Fibroblast of skin of right quadriceps (primary cell): ENCODE measurements at places on chromosomes 13 and 19.

- no peak for DNase-seq
These were observed 15.0 kb downstream of the EPS15L1 start for GRCh38 chr19:16456652-16457194.

- DNase-seq = no peak
These were observed 50.4 kb upstream of the CYSLTR2 start for GRCh38 chr13:48603375-48603774.

DNA sequence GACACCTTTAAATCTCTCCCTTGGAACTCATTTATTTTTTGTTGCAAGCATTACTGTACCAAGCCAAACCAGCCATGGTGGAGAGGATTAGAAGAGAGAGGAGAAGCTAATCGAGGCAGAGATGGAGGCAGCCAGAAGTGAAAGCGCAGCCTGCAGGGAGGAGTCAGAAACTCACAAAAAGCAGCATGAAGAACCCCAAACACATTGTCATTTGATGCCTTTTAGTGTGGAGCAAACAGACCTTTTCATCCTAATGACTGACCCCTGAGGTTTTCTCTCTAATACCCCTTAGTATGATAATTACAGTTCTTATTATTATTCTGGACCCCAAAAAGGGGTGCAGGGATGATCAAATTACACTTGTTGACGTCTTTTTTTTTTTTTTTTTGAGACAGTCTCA is 62.5 kb downstream of the TNFRSF19 start:
- no peak for DNase-seq

GRCh38 chr19:7610491-7611240 is 15.0 kb downstream of the CAMSAP3 start:
- DNase-seq = no peak

DNA sequence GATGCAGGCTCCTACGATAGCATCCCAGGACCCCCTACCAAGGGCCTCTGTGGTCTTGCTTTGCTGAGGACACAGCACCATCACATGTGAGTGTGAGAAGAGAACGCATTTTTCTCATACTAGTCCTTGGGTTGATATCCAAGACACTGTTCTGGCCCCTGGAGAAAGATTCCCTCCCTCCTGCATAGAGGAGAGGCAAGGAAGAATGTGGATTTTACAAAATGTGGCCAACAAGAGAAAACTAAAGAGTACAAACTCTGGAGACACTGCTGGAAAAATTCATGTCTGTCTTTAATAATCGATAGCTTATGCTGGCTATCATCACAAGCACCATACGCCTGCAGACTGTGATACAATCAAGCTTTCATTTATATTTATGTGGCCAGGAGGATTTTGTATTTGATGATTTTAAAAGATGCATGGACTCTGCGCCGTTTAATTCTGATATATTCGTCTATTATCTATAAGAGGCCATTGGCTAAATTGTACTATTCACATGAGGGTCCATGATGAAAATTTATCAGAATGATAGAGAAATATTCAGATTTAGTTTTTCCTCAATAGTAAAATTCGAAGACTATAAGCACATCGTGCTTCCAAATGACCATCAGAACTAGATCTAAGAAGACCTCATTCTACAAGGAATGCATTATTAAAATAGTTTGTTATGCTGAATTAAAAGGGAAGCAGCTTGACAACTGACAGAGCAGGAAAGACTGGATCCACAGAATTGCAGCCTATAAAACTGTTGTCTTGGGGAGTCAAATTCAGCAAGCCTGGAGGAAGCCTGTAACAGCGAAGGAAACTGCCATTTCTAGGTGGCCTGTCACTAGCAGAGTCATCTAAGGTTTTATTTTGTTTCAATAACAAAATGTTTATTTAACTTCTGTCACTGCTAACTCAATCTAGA is 578.7 kb downstream of the DIAPH3 start:
- DNase-seq = no peak

DNA sequence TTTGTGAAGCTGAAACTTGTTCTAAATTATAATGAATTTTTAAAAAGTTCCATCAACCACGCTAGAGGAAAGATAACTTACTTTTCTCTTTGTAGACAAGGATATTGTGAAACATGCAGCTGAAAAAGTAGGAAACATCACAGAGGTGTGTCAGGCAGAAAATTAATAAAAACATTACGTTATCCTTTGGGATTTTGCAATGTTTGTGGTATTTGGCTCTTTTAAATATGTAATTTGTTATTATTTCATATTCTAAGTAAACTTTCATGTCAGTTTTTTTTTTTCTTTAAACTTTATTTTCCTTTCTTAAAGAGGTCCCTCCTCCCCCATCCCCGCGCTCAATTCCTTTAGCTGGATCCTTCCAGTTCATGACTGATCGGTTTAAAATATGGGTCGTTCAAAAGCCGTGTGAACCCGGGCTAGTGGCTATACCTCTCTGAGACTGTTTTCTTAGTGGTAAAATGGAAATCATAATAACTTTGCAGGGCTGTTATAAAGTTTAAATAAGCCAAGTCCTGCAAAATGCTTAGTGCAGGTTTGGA is 740 bp upstream of the CCDC61 start:
- no peak for DNase-seq

DNA sequence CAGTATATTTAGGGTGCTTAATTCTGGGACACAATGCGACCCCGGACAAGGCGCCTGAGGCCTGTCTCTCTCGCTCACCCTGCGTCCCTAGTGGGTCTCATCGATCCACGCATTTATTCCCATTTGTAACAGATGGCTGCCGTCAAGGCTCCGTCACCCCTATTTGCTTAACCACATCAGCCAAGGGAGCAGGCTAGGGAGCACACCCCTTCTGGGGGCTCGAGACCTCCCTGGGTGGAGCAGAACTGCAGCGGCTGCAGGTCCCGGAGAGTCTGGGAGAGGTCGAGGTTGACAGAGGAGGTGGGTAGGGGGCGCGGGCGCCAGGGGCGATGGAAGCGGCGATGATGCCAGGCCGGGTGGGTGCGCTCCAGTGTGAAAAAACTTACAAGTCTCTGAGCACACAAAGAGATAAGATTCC is 507 bp downstream of the ALG5 start:
- DNase-seq = no peak

DNA sequence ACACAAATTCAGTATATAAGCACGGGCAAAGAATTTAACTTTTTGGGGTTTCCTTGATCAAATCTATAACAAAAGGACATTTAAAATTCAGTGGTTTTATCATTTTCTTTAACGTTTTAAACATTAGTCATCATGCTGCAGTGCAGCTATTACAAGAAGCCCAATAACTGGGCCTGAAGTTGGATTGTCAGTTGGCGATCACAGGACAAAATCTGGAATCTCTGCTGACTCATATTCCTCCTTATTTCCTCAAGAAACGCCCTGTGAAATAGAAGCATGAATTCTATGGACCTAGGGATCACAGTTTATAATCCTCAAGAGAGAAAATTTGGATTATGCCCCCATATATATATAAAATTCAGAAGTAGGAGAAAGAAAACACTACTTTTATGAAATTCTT is 971.6 kb upstream of the MIR17HG start:
- peak; percentile 3 for DNase-seq

- peak; percentile 69 for DNase-seq
These were observed 549.4 kb upstream of the SLITRK1 start for GRCh38 chr13:84431646-84432045.

DNA sequence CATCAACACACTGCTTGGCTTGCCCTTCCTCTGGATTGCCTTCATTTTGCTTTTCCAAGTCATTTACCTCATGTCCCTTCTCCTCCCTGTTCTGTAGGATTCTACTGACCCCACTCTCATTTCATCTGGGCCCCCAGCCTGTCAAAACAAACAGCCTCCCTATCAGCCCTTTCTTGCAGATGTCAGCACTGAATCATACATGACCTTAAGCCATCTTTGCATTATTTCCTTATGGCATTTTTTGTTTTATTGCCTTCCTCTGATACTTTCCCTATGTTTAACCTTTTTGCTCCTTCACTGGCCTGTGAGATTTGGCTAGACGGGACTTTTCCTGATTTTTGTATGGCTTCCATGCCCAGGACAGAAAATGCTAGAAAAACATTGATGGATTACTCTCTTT is 8.7 kb downstream of the LRCH1 start:
- DNase-seq = no peak

DNA sequence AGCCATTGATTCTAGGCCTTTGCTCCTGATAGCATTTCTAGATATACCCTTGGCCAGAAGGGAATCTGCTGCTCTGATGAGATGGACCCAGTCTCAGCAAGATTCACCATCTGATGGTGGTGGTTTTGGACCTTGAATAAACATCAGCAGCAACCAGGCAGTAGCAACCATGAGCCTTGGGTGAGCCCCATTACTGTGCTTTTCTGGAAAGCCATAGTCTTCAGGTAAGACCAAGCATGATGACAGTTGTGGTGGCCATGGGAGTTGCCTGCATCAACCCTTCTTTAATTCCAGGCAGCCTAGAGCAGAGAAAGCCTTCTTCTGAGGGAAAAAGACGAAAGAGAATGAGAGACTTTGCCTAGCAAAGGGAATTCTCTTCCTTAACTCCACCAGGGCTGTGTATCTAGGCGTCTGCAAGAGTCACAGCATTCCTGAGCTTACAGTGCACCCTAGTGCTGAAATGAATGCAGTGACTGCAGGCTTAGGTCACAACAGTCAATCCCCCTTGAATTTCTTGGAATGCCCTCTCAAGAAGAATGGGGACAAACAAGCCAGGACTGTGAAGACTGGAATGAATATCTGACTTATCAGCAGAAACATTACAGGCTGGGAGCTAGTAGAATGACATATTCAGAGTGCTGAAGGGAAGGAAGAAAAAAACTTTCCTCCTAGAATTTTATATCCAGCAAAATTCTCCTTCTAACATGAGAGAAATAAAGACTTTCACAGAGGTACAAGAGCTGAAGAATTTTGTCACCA is 942.4 kb upstream of the PCDH20 start:
- peak; percentile 42 for DNase-seq

DNA sequence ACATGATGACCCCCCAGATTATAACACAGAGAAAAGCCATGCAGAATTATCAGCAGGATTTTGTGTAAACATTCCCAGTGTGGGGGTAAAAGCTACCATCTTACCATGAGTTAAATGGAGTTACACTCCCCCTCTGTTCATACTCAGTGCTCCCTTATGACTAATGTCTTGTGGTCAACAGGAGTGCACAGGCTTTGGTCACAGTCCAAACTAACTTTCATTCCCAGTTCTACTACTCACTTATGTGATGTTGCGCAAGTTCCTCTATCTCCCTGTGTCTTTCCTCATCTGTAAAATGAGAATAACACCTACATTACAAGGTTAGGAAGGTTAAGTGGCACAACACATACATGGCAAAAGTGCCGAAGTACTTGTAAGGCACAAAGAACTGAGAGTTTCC is 277.9 kb downstream of the RBM26 start:
- peak; percentile 21 for DNase-seq

DNA sequence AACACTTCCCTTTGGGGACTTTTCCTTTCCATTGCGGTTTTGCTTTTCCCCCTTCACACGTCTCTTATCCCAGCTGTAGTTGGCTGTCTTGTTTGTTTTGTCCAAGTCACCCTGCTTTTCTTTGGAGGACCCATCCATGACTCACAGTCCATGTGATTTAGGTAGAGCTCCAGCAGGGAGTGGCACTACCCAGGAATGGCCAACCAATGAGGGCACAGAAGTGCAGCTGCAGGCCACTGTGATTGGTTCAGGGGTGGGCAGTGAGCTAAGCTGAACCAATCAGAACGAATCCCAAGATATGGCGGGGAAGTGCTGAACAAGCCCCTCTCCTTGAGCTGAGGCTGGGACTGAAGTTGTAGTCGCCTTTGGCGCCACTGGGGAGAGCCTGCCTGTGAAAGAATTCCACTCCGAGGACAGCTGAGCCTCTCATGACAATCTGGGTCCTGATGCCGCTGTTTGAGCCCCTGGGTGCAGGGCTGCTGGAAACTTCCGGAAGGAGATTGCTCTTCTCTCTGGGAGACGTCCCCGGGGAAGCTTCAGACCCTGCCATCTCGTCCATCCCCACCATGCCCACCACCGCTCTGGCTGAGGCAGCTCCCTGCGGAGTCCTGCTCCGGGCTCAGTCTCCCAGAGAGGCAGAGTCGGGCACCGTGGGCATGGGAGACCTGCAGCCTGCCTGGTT is 62.9 kb upstream of the URI1 start:
- peak; percentile 27 for DNase-seq

- DNase-seq = no peak
These were observed 57.5 kb downstream of the RAB20 start for GRCh38 chr13:110503979-110504499.

DNA sequence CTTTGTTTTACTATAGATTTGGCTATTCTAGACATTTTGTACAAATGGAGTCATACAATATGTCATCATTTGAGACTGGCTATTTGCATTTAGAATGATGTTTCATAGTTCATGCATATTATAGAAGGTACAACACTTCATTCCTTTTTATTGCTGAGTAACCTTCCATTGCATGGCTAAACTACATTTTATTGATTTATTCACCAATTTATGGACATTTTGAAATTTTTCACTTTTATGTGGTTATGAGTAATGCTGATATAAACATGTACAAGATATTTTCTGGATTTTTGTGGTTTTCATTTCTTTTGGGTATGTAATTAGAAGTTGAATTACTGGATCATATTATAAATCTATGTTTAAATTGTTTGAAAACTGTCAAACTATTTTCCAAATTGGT is 710.3 kb upstream of the SLITRK5 start:
- DNase-seq = peak; percentile 43

DNA sequence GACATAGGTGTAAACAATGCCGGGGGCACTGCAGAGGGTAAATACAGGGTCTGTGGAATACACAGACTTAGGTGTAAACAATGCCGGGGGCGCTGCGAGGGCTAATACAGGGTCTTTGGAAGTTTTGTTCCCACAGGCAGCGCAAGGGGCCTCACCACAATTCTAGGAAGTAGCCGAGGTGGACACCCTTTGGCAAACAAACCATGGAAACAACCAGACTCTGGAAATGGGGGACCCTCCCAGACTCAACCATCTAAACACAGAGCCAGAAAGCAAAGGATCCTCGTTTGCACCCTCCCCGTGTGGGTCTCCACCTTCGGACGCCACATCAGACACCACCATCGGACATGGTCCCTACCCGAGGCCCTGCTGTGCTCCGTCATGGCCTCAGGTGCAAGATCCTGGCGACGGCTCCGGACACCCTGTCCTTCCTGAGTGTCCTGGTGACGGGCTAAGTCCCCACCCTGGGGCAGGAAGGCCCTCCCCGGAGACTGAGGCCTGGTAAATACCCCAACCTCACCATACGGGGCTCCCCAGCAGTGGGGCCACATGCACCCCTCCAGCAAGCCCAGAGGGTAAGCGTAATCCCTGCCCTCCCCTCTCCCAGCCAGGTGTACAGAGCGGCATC is 16.7 kb upstream of the PLPP2 start:
- no peak for DNase-seq

- DNase-seq = no peak
These were observed 1.6 kb downstream of the ELAVL3 start for GRCh38 chr19:11479090-11479897.

- no peak for DNase-seq
These were observed 290.7 kb downstream of the SPRY2 start for GRCh38 chr13:80050252-80050651.
